ENCODE measurements at places on chromosomes 2 and 18.

GRCh38 chr2:190947711-190948251, 66.2 kb downstream of the STAT1 start:
- no peak for DNase-seq

- DNase-seq = no peak
These were observed 41.0 kb downstream of the SLC14A2 start for GRCh38 chr18:45656194-45656770.

DNA sequence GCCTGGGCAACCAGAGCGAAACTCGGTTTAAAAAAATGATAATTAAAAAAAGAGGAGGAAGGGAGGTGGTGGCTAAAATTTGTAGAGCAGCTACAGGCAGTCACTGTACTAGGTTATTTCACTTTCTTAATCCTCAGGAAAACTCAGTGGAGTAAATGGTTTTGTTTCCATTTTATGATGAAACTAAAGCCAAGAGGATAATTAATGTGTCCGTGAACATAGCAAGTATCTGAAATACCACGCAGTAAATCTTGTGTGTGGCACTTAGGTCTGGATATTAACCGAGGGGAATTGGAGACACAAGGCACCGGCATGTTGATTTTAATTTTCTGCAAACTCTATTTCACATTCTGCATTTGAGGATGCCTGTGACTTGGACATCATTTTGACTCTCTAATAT, 14.5 kb downstream of the SH3BP4 start:
- no peak for DNase-seq

GRCh38 chr2:177733-178132, 86.1 kb downstream of the SH3YL1 start:
- no peak for DNase-seq

GRCh38 chr2:241110089-241110606, 8.1 kb upstream of the MTERF4 start:
- DNase-seq = no peak

- no peak for DNase-seq
These were observed 73.2 kb downstream of the WDSUB1 start for GRCh38 chr2:159213296-159213695.

- no peak for DNase-seq
These were observed 99.0 kb upstream of the SATB2 start for GRCh38 chr2:199556527-199557285.

GRCh38 chr2:33372940-33373553, 103.4 kb upstream of the RASGRP3 start:
- no peak for DNase-seq

DNA sequence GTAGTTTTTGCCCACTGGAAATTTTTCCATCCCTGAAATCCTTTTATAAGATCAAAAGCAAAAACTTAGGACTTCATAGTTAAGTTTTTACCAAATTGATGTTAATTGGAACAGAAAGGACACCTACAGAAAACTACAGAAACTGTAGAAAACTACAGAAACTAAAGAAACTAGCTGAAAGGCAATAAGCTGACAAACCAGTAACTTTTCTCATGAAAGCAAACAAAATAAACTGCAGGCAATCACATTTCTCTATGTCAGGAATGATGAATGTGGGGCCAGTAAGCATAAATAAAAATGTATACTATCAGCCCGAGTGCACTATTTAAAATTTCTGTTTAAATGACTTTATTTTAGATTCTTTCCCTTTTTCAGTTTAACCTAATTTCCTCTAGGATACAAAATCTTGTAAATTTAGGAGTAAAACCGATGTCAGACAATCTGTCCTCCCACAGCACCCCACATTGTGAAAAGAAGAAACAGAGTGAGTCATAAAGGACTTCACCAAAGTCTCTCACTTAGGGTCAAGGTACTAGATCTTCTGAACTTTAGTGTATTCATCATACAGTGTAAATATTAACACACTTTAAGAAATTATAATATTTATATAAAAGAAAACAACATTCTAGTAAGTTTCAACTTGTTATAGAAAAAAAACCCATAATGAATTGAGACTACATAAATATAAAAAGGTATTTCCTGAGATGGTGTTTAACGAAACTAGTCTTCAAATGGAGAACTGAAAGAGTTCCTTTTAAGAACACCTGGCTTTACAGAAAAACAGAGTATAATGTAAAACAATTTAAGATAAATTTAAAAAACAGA, 46.6 kb downstream of the USP40 start:
- no peak for DNase-seq

- DNase-seq = peak; percentile 99
These were observed at the start of gene ABCB6 for GRCh38 chr2:219218732-219219701. Gene ABCB6 (minus strand): TSS chr2:219218958. CDS start chr2:219218673, 285 bp downstream.

DNA sequence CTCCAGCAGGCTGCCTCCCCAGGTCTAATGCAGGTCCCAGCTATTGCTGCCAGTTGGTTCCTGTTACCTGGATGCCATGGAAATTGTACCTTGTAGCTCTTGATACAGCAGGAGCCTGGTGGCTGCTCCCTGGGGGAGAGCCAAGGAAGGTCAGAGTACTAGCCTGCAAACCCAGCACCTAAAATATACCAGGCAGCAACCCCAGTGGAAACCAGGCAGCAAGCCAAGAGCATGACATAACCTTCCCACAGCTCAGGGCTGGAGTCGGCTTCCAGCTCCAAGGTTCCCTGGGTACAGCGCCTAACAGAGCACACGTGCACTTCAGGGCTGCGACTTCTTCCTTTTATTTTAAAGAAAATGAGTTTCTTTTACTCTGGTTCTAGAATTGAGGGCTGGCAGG, 30.3 kb downstream of the TNP1 start:
- peak; percentile 79 for DNase-seq

DNA sequence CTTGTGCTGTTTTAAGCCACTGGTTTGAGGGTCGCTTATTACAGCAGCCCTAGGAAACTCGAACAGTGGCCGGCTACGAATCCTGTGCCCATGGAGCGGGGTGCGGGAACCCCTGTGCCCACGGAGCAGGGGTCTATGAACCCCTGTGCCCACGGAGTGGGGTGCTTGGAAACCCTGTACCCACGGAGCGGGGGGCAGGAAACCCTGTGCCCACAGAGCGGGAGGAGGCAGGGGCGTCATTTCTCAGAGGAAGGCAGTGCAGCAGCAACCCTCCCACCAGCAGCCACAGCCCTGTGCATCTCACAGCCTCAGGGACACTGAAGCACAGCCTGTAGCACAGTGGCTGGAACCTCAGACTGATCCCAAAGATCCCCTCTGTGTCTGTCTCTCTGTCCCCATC, 34.2 kb upstream of the GPC1 start:
- no peak for DNase-seq

DNA sequence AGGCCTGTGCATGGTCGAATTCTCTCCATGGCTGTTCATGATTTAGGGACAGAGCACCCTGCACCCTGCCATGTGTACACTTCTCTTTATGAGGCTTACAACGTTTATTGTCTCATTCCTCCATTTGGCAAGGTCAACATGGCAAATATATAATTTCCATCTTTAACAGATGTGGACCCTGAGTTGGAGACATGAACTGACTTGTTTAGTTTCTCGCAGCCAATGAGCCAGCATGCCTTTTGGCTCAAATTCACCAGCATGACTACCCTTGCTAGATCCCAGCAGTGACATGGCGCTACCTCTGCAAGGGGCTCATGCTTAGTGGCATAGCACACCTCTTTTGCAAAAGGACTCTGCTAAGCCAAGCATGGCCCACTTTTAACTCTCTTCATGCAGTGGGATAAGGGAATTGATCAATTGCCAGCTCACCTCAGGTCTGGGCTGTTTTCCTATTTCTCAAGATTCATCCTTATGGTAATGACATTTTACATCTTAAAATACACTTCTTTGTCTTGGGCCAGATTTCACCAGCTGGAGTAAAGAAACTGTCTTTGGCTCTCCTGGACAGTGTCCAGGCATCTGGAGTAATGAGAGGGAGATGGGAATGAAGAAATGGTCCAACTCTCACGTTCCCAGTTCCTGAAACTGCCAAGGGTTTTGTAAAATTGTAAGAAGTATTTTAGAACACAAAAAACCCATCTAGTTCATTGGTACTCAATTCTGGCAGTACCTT, 159.5 kb downstream of the SETBP1 start:
- no peak for DNase-seq
